Sigmoid colon (tissue), 7 donors: ENCODE measurements at places on chromosomes 2 and 18.

GRCh38 chr18:62751341-62751821, 36.0 kb downstream of the PHLPP1 start:
- DNase-seq: no peak

GRCh38 chr18:41545091-41545888, 409.7 kb upstream of the PIK3C3 start:
- no peak for DNase-seq

DNA sequence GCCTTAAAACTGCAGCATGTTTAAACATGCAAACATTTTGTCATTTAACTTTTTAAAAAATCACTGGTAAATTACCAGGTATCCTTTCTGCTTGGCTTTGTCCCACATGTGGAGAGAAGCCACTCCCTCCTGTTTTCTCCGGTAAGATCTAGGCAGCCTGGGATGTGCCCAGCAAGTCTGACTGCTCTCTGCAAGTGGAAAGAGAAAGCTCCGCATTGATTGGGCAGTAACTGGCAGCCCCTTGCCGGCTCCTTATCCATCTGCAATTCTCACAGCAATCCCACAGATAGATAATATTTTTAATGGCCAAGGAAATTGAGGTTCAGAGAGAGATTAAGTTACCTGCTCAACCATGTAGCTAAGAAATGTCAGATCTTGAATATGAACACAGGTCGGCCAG, 136.1 kb downstream of the TMEM200C start:
- DNase-seq: no peak

DNA sequence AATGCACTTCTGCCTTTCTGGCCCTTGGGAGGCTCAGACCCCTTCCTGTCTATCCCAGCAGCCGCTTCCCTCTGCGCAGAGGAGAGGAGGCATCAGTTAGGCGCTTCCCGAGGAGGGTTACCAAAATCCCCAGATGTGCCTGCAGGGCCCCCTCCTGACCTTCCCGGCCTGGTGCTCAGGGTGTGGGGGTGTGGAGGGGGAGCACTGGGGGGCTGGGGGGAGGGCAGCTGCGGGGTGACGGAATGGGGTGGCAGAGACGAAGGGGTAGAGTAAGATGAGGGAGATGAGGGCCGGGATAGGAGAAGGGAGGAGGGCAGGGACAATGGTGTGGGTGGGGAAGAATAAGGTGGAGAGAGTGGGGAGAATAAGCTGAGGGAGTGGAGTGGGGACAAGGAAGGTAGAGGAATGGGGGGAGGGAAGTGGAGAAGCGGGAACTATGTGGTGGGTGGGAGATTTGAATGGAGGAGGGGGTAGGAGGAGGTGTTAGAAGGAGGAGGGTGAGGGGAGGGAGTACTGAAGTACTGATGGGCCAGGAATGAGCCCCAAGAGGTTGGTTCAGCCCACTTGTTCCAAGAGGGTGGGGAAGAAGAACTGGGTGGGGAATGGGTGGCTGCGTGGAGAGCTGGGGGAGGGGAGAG, 6.5 kb upstream of the ZAP70 start:
- DNase-seq: no peak

DNA sequence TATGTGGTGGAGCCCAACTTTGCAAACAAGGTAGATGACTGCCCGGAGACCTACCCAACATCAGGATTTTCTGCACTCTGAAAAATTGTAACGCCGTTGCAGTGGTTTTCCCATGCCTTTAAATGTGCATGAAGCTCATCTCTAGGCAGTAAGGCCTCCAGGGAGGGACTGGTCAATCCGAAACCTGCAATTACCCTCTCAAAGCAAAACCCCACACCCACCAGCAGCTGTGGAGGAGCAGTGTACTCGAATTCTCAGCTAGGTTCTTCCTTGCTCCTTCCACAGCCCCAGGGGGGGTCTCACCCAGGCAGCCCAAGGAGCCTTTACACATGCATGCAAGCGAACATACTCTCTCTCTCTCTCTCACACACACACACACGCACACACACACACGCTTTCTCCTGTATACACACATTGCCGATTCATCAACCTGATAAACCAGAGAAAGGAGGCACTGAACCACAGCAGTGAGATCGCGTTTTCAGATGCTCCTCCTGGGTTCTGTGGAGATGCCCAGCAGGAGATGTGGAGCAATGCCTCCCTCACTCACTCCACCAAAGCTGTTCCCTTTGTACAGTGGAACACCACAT, 109.2 kb downstream of the VIT start:
- no peak for DNase-seq

- DNase-seq: no peak
These were observed 250.4 kb upstream of the DSEL start for GRCh38 chr18:67766930-67767329.

DNA sequence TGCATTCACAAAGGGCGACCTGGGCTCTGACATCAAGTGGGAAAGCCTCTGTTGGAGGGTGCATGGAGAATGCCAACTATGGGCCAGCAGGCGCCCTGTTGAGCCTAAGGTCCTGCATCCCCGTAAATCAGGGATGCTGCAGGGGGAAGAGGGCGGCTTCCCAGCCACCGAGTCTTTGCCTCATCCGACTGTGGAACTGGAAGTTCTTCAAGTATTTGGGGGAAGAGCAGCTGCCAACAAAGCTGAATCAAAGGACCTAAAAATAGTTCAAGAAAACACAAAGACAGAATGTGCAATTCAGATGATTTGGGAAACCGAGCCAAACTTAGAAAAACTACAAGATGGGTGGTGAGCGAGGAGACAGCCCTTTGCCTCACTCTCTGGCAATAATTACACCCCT, 281.1 kb upstream of the MGAT5 start:
- no peak for DNase-seq

DNA sequence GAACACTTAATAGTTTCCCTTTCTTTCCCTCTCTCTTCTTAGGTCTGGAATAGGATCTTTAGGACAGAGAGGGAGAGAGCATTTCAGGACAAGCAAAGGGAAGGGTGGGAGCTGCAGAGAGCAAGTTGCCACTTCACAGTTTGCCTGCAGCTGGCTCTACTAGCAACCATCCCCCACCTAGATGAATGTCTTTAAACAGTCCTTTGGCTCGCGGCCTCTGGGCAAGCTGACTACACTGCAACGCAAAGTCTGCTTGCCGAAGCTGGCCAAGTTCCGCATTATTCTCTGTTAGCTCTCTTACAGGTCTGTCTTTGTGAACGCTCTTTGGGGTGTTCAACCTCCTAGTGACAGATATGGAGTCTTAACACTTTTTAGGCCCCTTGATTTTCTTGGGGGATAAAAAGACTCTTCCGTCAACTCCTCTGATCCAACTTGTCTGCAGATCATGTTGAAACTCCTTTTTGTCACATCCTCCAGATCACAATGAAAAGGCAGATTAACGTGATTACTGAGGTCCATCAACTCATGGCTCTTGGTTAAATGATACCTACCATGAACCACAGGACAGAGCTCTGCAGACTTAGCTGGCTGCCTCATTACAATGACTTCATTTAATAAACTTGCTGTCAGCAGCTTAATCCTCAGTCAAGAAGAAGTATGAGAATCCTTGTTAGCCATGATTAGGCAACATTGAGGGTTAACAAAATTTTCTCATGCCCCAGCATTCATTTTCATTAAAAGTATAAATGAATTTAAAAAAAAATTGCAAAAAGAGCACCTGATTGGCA, 74.6 kb downstream of the SLC4A3 start:
- no peak for DNase-seq

- DNase-seq: no peak
These were observed 381.8 kb downstream of the CPS1 start for GRCh38 chr2:210938228-210938627.

GRCh38 chr18:72412927-72413326, 131.2 kb downstream of the CBLN2 start:
- no peak for DNase-seq

DNA sequence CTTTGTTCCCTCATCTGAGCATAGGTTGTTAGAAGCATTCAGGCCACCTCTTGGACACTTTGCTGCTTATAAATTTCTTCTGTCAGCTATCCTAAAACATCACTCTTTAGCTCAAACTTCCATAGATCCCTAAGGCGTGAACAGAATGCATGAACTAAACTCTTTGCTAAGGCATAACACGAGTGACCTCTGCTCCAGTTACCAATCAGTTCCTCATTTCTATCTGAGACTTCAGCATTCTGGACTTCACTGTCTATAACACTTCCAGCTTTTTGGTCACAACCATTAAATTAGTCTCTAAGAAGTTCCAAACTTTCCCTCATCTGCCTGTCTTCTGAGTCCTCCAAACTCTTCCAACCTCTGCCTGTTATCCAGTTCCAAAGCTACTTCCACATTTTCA, 8.3 kb upstream of the VWA3B start:
- no peak for DNase-seq

DNA sequence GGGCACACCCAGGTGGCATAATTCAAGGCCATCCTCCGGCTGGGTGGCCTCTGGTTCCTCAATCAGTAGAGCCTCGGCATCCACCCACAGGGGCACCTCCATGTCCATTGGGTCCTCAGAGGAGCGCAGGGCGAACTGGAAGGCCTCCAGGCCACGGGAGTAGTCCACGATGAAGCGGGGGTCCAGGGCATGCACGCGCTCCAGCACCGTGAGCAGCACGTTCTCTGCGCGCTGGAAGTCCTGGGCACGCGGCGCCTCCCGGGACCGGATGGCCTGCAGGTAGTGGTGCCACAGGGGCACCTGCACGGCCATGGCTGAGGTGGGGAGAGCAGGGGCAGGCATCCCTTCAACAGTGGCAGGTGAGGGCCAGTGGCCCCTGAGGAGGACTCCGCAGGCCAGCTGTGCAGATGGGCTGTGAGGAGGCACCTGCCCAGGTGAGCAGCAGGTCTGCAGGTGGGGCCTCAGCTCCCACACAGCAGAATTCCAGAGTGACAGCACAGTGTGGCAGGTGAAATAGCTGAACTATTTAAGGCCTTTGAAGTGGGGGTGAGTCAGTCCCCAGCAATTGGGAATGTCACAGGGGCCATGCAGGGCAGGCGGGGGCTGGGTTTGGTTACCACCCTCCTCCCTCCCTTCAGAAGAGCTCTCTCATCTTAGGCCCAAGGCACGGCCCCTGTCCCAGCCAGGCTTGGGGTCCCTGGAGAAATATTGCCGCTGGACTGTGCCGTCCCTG, at the start of gene MAB21L4:
Gene MAB21L4, minus strand, starts transcription at position 501 of the 733 bp plus-strand sequence. Its CDS starts 159 bp downstream, at position 342.
- no peak for DNase-seq

DNA sequence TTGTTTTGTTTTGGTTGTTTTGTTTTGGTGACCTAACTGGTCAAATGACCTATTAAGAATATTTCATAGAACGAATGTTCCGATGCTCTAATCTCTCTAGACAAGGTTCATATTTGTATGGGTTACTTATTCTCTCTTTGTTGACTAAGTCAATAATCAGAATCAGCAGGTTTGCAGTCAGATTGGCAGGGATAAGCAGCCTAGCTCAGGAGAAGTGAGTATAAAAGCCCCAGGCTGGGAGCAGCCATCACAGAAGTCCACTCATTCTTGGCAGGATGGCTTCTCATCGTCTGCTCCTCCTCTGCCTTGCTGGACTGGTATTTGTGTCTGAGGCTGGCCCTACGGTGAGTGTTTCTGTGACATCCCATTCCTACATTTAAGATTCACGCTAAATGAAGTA, at the start of gene TTR:
Gene TTR, plus strand, starts transcription at position 250 of the 400 bp plus-strand sequence. Its CDS starts 26 bp downstream, at position 276.
- no peak for DNase-seq

DNA sequence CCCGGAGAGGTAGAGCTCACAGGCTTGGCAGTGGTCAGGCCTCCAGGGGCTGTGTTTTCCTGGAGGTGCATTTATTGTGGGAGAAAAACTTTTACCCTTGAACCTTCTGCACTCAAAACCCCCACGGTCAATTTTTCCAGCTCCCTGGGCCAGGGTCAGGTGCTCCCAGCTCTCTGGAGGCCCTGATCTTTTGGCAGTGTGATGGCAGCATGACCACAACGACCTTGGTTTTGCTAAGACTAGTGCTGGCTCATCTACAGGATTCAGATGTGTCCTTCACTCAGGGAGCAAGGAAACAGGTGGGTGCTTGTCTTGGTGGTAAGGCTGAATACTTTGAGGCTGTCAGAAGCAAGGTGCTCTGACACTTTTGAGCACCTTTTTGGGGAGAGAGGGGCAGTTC, 92.3 kb downstream of the CCDC93 start:
- no peak for DNase-seq

DNA sequence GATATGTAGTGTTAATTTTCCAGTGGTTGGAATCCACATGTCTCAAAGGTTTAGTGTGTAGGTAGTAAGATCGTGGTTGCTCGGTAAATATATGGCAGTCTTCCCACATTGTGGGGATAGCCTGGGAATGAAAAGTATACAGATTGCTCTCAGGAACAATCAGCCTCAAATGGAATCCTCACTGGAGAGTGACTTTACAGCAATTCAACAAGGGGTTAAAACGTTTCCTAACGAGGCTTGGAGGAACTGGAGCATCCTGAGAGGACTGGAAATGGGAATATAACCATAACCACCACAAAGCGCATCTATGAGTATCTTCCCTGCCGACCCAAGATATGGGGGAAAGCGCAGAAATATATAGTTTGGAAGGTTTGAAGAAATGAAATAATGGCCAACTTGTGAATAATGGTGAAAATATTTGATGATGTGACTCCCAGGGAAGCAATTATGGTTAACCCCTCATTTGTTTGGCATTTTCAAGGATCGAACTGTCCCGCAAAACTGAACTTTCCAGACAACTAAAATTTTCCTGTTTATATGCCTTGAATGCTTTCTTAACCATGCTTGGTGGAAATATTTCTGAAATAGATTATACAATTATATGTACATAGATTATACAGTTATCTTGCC, 100.7 kb upstream of the FOSL2 start:
- DNase-seq: no peak

DNA sequence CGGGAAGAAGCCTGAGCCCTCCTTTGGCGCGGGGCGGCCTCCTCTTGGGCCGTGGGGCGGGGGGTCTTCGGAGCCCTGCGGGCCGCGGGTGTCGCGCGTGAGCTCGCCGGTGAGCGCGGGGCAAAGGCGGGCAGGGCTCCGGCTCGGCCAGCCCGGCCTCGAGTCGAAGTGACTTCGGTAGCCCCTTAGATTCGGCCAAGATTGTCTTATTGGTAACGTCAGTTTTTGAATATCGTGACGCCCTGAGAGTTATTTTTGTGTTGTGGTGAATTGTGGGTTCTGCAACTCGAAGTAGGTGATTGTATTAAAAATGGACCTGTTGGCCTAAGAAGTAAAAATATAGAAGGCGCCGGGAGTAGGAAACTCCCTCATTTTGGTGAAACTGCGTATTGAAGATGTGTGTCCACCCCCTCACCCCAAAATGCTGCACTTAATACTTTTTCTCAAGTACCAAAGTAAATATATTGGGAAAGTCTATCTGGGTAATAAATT, 669 bp downstream of the MARCHF7 start:
- DNase-seq: no peak

GRCh38 chr2:8003462-8004075, 678.3 kb upstream of the ID2 start:
- peak; percentile 88 for DNase-seq

- no peak for DNase-seq
These were observed 104.4 kb downstream of the TANC1 start for GRCh38 chr2:159072795-159073194.

- no peak for DNase-seq
These were observed 321.9 kb downstream of the CELF4 start for GRCh38 chr18:37243741-37244140.

GRCh38 chr2:172792711-172793110, 57.1 kb downstream of the RAPGEF4 start:
- DNase-seq: no peak
